Lung microvascular endothelial cell (primary cell): ENCODE measurements at places on chromosomes 2 and 18. TPM values are rescaled to one million over a fixed set of nuclear protein-coding genes. Genes with fewer than 3 reads are reported as not detected.
A peak's percentile ranks its signal among the peaks of the same experiment; 100 is the strongest.

GRCh38 chr2:144094408-144095151, 425.3 kb downstream of the ZEB2 start:
- no peak for DNase-seq

- no peak for DNase-seq
Measured at GRCh38 chr2:153105829-153106578, 372.6 kb downstream of the RPRM start.

GRCh38 chr2:26018184-26019055, 15.5 kb upstream of the RAB10 start:
- DNase-seq, result peak; percentile 78

- DNase-seq, result peak; percentile 55
Measured at GRCh38 chr2:101038455-101039255, 36.6 kb downstream of the RPL31 start.

DNA sequence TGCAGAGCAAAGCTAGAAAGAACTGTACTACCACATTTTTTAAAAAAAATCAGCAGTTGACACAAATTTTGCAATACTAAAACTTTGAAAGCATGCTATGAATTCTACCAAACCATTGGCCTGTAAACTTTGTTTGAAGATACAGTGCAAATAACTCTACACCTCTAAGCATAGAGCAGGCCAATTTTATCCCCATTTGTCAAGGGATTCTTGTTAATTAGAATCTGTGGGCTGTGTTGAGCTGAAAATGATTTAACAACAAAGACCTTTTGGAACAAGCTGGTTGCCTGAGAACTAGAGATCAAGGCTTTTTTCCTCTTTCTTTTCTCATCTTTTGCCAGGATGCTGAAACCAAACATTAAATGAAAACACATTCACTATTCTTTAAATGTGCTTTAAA, 886.0 kb upstream of the CDH2 start:
- no peak for DNase-seq

DNA sequence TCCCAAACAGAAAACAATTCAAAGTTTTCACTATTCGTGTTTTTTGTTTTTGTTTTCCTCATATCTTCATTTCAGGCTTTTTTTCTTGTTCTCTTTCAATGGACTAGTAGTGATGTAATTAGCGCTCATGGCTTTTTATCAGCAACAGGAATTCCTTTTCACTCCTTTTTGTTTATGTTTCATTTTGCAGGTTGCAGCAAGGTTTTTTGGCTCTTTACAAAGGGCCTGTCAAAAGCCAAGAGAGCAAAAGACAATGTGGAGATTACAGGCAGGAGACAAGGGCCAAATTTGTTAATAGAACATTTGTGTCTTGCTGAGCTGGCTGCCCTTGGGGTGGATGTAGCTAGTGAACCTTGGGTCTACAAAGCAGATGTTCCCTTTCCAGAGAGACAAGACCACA, 467.4 kb upstream of the CDH20 start:
- no peak for DNase-seq

GRCh38 chr2:232418466-232419244, 12.0 kb downstream of the ALPG start:
- no peak for DNase-seq

DNA sequence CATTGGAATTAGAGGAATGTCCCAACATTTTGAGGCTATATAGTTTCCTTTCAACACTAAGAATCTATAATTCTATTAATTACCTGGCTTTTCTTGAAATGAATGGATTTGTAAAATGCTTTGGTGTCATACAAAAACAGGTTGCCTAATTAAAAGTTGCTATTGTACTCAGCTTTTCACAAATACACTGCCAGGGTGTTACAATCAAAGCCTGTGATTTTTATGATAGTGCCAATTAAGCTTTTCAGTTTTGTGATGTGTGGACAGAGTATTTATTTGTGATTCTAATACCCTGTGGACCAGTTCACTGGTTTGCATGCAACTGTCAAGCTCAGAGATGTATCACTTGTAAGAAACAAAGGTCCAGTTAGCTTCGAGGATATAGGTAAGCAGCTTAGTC, 71.8 kb downstream of the NAB1 start:
- DNase-seq, result no peak

- peak; percentile 86 for DNase-seq
Measured at GRCh38 chr2:240566203-240567136, 1.8 kb upstream of the RNPEPL1 start.

DNA sequence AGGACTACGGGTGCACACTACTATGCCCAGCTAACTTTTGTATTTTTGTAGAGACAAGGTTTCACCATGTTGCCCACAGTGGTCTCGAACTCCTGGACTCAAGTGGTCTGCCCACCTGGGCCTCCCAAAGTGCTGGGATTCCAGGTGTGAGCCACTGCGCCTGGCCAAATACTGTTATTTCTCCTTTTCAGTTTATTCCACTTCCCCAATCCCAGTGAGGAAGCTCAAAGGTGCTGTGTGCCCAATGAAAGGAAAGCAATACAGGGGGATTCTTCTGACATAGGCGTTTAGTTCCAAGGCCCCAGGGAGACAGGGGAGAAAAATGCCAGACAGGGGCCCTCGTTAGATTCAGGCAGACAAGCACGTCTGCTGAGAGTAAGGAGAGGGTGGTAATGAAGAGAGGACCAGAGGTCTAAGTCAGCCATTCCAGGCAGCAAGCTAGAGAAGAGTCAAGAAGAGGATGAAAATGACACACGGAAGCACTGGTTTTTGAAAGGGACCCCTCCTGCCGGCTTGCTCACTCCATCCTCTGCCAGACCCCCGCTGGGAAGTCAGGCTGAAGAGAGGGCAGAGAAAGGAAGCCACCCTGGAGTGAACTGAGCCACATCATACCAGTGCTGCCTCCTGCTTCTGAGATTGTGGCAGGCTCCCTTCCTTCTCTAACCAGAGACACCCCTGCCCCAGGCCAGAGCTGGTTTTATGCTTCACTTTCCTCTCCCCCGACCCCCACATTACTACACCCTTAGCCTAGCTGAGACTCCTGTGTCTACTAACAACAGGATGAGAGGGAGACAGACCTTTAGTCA, 6.7 kb downstream of the INO80C start:
- DNase-seq, result no peak

GRCh38 chr2:225465827-225466226, 66.3 kb downstream of the NYAP2 start:
- DNase-seq, result no peak

DNA sequence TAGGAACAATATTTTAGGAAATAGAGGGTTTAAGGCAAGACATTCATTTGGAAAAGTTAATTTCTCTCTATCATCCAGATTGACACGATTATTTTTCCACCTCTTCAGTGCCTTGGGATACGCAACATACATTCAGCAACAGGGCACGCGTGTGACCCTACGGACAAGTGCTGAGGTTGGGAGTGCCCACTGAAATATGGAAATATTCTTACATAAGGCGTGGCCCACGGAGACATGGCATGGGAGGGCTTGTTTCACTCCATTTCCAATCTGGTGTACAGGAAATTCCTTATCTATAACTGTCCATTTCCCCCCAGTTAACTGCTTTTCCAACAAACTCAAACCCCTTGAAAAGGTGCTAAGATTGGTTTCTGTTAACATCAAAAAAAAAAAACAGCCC, 20.9 kb upstream of the KIDINS220 start:
- no peak for DNase-seq

DNA sequence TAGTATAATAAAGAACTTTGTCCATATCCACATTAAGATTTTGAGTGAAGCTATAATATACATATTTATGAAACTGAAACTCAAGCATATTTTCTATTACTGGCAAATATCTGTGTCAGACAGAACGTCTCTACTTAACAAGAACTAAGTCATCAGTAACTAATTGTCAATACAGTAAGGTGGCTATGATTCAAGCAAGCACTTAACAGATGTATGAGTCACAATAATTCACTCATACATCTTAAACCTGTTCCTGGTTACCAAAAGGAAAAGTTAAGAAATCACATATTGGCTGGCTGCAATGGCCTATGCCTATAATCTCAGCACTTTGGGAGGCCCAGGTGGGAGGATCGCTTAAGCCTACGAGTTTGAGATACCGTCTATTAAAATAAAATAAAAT, 96.0 kb downstream of the SOS1 start:
- DNase-seq, result peak; percentile 41

DNA sequence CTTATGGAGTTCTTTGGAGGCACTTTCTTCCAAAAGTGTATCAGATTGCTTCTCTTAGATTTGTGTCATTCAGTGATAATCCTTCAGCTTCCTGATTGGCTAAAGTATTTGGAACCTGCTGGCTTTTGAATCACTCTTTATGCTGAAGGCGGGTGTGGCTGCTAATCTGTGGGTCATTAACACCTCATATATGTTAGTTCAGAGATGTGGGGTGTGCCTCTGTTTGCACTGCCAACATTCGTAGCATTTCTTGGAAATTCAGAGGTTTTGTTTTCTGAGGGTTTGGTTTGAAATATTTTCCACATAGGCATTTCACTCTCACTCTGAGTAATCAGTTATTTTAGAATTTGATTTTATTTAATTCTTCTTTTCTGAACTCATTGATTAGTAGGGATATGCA, 1604.4 kb upstream of the ACVR2A start:
- DNase-seq, result no peak

DNA sequence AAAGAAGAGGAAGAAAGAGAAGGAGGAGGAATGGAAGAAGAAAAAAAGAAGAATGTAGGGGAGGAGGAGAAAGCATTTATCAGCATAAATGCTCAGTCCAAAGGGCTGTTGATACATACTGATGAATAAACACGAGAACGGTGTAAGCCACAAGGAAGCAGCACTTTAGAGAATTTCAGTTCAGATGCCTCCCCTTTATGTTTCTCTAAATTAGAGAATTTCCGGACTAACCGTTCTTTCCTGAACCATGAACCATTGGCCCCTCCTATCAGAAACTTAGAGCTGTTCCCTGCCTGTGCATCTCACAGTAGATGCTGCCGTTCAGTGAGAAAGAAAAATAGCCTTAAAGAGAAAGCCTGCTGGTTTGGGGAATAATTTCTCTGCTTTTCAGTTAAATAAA, 49.2 kb upstream of the TUBA3D start:
- DNase-seq, result no peak

GRCh38 chr18:74869904-74870863, 272.5 kb downstream of the ZNF407 start:
- no peak for DNase-seq

DNA sequence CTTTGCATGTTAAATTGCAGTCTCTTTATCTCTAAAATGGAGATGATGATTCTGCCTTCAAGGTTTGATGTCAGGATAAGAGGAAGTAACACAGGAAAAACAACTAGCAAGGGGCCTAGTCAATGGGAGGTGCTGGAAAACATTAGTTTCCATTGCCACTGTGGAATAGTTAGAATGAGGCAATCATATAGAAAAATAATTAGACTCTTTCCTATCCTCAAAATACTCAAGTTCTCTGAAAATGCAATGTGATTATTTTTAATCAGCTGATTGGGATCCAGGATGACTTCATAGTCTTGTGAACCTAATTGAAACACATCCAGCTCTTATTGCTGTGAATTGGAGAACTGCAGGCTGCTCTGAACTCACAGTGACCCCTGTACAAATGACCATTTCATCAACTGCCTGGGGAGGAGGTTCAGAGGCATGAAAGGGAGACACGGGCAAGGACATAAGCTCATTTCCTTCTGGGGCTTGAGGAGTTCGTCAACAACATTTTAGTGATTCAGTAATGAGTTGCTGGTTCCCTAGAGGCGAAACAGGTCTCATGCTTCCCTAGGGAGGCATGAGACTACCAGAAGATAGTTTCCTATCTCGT, 422.5 kb downstream of the LPIN1 start:
- peak; percentile 99 for DNase-seq

DNA sequence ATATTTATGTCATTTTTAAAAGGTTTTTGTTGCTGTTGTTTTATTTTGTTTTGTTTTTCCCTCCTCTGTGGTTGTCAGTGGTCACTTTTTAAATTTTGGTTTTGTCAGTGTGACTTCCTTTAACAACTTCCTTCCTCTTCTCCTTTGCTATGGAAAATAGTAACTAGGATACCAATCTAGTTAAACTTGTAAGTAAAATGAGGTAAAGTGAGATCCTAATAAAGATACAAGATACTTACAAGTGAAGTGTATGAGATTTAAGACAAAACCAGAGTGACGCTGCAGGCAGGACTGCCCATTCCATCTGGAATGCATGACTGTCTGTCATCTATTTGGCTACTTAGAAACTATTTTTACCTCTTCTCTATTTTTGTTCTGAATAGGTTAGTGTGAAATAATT, 30.6 kb upstream of the CREB1 start:
- DNase-seq, result peak; percentile 81

DNA sequence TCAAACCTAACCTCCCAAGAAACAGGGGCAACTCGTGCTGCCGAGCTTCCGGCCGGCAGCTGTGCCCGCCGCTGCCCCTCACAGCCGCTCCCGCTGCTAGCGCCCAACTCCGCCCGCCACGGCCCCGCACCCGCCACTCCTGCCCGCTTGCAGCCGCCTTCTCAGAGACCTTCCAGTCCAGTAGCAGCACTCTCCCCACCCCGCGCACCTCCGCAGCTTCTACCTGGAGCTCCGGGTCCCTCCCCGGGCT, 722 bp upstream of the C2orf15 start:
- peak; percentile 13 for DNase-seq

GRCh38 chr2:158004126-158004764, 97.4 kb upstream of the UPP2 start:
- no peak for DNase-seq

GRCh38 chr2:121595012-121595891, 54.0 kb downstream of the CLASP1 start:
- no peak for DNase-seq

DNA sequence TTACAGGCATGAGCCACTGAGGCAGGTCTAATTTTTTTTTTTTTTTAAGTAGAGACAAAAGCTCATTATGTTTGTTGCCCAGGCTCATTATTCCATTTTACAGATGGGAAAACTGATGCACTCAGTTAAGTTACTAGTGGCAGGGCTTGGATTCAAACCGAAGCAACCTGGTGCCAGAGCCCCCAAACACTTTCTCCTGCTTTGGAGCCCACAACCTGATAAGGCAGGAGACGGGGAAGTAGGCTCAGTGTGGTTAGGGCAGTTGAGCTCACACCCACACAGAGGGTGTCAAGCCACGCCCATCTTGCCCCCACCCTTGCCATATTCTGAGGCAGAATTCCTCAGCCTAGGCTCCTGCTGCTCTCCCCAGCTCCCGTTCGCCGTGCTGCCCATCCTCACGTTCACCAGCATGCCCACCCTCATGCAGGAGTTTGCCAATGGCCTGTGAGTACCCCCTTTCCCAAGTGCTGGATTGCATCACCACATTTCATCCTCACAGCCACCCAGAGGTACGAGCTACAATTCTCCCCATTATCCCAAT, 5.8 kb upstream of the CTDSP1 start:
- no peak for DNase-seq

GRCh38 chr2:64324746-64325410, 129.1 kb upstream of the LGALSL start:
- no peak for DNase-seq

DNA sequence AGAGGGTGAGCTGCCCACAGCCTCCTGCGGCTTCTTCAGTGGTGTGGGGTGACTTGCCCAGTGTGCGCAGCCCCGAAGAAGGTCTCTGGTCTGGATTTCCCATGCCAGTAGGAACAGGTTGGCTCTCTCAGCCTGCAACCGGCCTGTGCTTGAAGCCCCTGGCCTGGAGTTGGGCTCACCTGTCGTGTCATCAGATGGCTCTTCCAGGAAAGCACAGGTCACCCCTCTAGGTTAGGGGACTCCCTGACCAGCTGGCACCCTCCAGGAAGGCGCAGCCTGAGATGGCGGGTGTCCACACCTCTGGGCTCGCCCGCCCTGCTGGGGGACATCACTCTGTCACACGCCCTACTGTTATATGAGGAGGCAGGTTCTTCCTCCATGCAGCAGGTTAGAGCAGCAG, 179.8 kb downstream of the SEPTIN10 start:
- DNase-seq, result no peak

GRCh38 chr2:218518876-218519275, 49.3 kb downstream of the USP37 start:
- no peak for DNase-seq

TMEM163 gene
- total RNA-seq, result 1.1 TPM in 1 of 2 replicates, not detected in the other

SGPP2 gene
- total RNA-seq, result not detected in 2 replicates

REEP1 gene
- 4.8 and 14.5 TPM in 2 replicates for total RNA-seq

SIX2 gene
- not detected in 2 replicates for total RNA-seq

RNF125 gene
- 1.7 and 2.8 TPM in 2 replicates for total RNA-seq
